CD14-positive monocyte (primary cell): ENCODE measurements at places on chromosomes 2 and 18.

- DNase-seq = no peak
Observed at GRCh38 chr2:103003750-103004260, 242.0 kb downstream of the TMEM182 start.

GRCh38 chr2:9655441-9656269, 24.9 kb upstream of the YWHAQ start:
- DNase-seq = no peak

- DNase-seq = no peak
Observed at GRCh38 chr2:20930928-20931327, 108.0 kb upstream of the LDAH start.

GRCh38 chr18:41077076-41077475, 878.0 kb upstream of the PIK3C3 start:
- no peak for DNase-seq

- DNase-seq = no peak
Observed at GRCh38 chr2:160044728-160045127, 17.7 kb downstream of the PLA2R1 start.

GRCh38 chr2:8548065-8548618, 133.7 kb upstream of the ID2 start:
- DNase-seq = no peak

DNA sequence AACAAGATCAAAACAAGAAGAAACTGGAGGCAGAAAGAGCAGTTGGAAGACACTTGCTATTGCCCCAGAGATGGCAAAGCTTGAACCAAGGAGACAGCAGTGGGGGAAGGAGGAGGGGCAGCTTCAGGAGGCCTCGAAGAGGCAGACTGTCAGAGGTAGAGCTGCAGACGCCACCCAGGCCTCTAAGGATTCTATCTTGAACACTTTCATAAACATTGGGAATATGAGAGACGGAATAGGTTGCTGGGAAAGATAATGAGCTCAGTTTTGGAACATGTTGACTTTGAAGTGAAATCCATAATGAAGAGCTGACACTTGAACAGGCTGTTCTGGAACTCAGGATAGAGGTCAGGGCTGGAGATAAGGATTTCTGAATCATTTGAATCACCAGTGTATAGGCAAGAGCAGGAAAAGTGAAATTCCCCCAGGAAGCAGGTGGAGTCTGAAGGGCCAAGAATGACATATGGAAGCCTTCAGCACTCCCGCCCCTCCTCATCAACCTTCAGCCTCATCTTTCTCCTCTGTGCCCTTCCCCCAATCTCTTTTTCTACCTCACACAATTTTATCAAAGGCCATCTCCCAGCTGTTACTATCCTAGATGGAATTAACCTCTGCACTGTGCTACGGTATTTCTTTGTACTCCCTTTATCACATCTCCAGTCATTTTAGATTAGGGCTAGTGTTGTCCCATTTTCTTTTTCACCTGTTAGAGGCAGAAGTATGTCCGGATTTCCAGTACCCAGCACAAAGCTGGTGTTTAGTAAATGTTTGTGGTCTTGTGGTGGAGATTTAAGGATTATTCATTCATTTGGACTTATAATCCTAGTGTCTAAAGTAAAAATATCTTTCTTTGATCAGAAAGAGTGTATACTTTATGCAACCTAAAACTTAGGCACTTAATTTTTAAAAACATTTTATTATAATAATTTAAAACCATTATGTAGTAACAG, 47.5 kb upstream of the RTN4 start:
- DNase-seq = no peak

DNA sequence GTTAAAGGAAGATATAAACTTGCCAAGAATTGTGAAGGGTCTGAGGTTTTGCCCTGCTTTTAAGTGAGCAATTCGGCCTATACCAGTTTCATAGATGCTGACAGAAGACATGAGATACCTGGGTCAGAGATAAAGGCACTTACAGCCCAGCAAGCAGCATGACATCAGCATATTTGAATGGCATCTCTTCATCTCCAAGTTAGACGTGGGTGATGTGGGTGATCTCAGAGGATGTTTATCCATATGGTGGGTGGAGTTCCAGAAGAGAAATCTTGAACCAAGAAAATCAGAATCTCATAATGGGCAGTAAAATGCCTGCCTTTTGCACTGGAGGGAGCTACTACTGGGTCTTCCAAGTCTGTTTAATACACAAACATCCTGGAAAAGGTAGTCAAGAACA, 44.7 kb downstream of the GYPC start:
- DNase-seq = no peak

DNA sequence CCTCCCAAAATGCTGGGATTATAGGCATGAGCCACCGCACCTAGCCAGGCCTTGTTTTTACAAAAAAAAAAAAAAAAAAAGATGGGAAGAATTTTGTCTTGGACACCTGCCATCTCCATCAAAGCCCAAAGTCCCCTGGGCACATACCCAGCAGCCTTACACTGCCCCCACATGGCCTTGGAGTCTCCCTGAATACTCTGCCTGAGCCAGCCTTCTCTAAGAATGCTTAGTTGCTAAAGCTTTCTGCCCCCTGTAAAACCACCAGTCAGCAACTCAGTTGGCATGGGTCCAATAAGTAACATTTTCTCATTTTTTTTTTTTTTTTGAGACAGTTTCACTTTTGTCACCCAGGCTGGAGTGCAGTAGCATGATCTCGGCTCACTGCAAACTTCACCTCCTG, 40.6 kb downstream of the SPC25 start:
- DNase-seq = no peak

GRCh38 chr2:175015340-175015739, 10.2 kb upstream of the CHN1 start:
- no peak for DNase-seq
